AG09319 (cell line): ENCODE measurements at places on chromosomes 3 and 15.

GRCh38 chr3:38102444-38102814 is 34.5 kb downstream of the ACAA1 start:
- DNase-seq = no peak

DNA sequence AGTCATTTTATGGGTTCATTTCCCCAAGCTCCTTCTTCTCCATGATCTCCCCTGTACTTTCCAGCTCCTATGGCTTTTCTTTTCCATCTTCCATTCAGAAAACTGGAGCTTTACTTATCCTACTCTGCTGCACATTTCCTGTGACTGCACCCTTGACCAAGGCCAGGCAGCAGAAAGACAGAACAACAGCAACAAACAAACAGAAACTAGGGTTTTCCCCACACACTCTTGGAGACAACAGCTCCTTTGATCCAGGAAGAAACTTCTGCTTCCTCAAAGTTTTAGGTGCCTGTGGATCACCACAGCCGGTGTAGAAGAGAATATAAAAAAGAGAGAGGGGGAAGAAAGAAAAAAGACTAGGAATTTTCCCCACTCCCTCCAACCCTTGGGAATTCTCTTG is 342.3 kb upstream of the CFAP20DC start:
- no peak for DNase-seq

DNA sequence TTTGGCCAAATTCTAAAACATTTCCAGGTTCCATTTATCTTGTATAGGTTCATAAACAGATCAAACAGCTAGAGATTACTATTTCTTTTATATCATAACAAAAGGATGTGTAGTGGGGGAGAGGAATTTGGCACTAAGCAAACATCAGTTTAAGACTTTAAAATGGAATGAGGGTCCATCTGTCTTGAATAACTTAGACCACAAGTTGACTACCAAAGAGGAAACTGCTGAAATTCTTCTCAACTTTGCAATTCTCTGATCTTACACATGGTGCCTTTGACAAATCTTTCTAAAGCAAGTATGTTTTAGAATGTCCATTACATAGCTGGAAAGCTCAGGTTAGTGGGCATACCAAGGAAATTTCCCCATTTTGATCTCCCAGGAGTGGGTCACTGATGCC is 140.5 kb upstream of the ADAMTS9 start:
- DNase-seq = no peak

DNA sequence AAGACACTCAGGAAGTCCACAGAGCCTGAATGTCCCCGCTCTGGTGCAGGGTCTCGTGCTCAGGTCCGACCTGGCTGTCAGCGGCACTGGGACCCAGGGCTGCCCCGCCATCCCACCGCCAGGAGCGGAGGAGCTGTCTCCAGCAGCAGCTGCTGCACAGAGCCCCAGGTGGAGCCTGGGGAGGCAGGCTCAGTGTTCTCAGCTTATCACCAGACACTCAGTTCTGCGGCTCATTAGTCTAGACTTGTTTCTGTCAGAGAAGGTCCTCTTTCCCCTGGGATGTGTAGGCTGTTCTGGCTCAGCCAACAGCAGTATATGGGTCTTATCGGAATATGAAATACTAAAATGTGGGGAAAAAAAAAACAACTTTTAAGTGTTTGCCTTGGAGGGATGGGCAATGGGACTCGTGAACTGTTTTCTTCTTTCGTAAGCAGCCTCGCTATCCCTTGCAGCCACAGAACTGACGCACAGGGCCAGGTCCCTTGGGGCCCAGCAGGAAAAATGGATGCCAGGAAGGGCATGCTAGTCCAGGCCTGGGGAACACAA is 75.9 kb downstream of the KLF13 start:
- DNase-seq = no peak
